Thyroid gland (tissue), 4 donors: ENCODE measurements at places on chromosomes 16 and 17.

- peak; percentile 96 for DNase-seq
Observed at GRCh38 chr17:42458497-42459255, at the start of gene ATP6V0A1. Gene ATP6V0A1, plus strand, starts transcription at chr17:42458878. Its CDS starts 2,017 bp downstream, at chr17:42460895.

DNA sequence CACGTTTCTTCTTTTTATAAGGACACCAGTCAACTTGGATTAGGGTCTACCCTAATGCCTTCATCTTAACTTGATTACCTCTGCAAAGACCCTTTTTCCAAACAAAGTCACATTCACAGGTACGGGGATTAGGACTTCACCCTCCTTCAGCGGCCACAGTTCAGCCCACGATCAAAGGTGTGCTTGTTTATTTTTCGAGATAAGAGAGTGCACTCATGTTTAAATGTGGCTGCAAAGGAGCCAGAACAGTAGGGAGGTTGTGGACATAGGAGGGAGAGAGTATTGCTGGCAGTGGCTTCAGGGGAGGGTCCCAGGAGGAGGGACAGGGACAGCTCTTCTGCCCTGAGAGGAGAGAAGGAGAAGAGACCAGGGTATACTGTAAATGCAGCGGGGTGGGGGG, 46.7 kb downstream of the MGAT5B start:
- no peak for DNase-seq

DNA sequence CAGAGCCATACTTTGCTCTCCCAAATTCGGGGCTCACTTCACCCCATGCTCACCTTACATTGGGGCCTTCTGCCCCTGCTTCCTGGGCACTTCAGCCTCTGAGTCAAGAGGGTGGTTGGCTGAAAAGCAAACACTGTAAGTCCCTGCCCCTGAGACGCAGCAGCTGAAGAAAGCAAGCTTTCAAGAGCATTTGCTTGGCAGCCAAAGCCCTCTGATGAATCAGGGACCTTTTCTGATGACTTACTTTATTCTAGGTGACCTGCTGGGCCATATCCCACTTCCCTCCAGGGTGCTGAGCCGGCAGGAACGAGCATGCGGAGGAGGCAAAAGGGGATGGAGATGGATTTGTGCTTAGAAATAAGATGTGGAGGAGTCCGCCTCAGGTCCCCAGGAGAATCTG, 147.0 kb upstream of the TNRC6C start:
- peak; percentile 55 for DNase-seq

DNA sequence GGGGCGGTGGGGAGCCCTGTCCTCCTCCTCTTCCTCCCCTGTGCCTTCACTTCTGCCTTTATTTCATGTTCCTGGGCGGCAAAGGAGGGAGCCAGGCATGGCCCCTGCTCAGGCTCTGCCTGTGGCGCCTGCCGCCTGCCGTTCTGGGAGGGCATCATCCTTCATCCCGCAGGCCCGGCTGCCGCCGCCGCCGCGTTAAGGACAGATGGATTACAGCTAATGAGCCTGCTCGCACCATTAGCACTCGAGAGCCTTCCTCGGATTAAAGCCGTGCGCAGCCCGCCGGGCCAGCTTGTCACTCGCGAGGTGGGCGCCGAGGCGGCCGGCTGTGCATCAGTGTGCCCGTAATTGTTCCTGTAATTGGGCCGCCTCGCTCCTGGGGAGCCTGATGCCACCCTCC, 127.7 kb upstream of the GSE1 start:
- DNase-seq, result no peak

- no peak for DNase-seq
Observed at GRCh38 chr17:50110591-50111349, 15.6 kb downstream of the PDK2 start.

DNA sequence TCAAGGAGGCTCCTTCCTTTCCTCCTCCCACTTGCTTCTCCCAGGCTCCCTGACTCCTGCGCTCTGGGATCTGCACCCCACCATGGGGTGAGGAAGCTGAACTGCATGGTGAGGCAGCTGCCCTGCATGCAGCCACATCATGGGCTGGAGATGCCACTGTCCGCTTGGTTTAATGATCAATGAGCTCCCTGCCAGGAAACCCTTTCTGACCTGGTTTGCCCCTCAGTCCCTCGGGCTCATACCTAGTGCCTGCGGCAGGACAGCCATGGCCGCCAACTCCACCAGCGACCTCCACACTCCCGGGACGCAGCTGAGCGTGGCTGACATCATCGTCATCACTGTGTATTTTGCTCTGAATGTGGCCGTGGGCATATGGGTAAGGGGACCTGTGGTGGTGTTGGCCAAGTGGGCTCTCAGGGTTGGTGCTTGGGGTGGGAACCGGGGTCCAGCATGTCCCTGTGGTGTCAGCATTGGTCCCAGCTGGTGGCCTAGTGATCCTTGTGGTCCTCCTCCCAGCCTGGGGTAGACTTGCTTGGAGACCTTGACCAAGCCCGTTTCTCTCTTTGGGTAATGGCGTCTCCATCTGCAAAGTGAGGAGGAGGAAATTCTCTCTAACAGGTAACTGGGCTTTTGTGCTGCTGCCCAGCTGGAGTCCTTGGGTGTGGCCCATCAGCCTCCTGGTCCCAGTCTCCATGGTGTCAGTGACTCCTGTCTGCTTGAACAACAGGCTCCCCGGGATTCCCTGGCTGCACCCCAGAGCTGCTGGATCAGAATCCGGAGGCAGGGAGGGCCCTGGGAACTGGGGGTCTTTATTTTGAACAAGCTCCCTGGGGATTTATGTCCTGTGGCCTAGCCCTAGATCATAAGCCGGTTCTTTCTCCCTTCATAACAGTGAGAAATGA, at the start of gene SLC5A10:
SLC5A10 (plus strand) TSS at position 225 of the 902 bp plus-strand sequence; CDS start at position 266, 41 bp downstream.
- no peak for DNase-seq

GRCh38 chr17:6340708-6341107, 94.2 kb downstream of the AIPL1 start:
- DNase-seq, result no peak

- DNase-seq, result no peak
Observed at GRCh38 chr17:51516924-51517323, 256.6 kb downstream of the UTP18 start.

- DNase-seq, result no peak
Observed at GRCh38 chr17:68807998-68808772, 147.0 kb downstream of the ABCA8 start.

- no peak for DNase-seq
Observed at GRCh38 chr17:79027274-79027924, 3.4 kb downstream of the C1QTNF1 start.

DNA sequence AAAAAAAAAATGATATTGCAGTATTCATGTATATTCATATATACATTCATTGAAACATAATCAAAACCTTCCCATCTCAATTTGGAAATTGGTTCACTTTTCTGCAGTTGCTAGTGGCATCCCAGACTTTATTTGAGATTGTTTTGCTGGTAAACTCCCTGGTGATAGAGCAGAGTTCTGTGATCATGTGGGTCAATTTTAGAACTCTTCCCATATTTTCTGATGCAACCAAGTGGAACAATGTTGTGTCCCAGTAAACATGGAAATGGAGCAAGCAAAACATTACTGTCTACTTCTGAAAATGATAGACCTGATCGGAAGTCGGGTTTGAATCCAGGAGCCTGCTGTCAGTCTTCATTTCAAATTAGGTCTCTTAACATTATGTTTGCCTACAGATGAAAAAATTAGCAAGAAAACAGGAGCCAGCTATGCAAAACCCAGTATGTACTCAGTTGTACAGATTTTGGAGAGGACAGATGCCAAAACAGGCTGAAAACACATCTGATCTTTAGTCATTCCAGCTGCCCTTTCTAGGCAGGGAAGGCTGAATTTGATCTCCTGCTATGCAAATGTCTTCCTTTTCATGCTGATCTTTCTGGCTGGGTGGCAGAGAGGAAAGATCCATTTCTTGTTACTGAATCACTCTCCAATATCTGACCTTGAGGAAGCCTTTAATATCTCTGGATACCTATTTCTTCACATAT, 786.6 kb upstream of the SOX9 start:
- DNase-seq, result no peak

DNA sequence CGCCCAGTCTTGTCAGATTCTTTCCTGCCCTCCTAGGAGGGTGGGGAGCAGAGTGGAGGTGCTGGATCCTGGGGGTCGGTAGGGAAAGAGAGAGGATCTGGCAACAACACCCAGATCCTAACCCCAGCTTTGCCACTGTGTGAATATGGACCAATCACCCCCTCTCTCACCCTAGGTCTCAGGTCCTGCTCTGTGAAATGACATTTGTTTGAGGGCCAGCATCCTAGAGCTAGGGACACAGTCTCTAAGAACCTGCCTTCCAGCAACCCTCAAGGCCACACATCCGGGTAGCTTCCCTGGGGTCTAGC, 28.4 kb upstream of the MAP3K14 start:
- DNase-seq, result no peak

GRCh38 chr17:488993-489757, 136.6 kb upstream of the RPH3AL start:
- DNase-seq, result no peak

DNA sequence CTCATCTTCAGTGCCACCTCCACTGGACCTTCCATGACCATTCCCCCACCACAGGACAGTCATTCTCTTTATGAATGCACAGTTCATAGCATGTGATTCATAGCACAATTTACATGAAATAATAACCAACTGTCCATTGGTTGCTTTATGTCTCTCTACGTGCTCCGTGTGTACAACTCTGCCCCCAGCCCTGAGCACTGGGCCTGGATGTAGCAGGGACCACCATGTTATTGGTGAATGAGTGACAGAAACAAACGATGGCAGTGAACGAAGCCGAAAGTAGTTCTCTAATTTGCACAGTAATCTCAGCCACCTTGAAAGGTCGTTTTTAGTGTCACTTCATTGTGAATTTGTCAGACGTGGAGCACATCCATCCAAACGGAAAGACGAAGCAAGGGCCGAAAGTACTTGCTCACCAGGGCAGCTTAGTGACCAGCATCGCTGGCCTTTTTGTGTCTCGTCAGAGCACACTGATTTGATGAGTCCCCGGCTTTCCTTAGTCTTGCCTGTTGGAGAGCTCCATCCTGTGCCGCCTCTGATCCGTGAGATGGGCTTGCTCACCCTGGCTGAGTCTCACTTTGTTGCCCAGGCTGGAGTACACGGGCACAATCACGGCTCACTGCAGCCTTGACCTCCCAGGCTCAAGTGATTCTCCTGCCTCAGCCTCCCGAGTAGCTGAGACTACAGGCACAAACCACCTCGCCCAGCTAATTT, 95.3 kb downstream of the CMIP start:
- DNase-seq, result no peak

GRCh38 chr16:23509782-23510163, 521 bp downstream of the GGA2 start:
- DNase-seq, result peak; percentile 40
